ENCODE measurements at places on chromosomes 2 and 18. TPM values are rescaled to one million over a fixed set of nuclear protein-coding genes. Genes with fewer than 3 reads are reported as not detected.

Gene LBX2
- 0.99 TPM for total RNA-seq

Gene SPP2
- total RNA-seq: not detected

Gene CABYR
- 9.2 TPM for total RNA-seq

Gene BOLL
- not detected for total RNA-seq

DNA sequence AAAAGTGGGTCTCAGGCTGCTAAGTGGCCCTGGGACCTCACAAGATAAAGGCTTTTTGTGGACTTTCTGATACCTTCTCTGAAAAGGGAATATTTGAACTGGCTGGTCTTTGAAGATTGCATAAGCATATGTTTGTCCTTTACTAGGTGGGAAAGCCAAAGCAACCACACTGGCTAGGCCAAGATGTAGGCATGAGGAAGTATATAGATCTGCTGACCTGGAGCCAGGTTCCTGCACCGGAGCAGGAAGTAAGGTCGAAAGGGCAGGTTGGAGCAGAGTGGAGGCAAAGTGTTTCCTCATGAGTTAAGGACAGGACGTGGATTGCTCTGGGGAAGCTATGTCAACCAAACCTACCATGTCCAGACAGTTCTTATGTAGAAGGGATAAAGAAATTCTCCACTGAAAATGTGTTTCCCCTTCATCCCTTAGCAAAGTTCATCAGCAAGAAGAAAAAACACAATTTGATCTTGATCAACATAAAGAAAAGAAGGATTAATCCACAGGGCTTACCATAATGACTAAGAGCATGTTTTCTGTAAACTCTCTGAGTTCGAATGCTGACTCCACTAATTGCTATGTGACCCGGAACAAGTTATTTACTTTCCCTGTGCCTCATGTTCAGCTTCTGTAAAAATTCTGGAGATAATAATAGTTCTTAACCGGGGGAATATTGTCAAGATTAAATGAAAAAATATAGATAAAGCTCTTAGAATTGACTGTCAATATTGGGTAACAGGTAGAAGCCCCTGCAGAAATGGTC lies 156.1 kb upstream of the SRD5A2 start:
- DNase-seq: peak; percentile 11

- DNase-seq: no peak
Measured at GRCh38 chr2:45963816-45964215, 312.3 kb downstream of the PRKCE start.

- no peak for DNase-seq
Measured at GRCh38 chr18:12347895-12348294, 29.1 kb downstream of the AFG3L2 start.

DNA sequence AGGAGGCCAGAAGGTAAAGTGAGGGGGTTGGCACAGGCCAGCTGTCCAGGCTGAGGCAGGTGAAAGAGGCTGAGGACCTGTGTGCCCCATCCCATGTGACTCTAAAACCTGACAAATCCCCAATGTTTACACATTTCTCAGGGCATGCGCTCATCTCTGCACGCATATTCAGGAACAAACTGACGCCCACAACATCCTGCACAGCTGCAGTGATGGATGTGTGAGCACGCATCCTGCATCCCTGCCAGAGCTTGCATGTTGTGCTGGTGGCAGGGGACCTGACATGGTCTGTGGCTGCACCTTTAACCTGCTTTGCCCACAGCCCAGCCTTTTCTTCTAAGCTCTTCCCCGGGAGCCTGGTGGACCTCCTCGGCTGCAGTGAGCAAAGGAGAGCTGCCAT lies 83.1 kb downstream of the FBXO15 start:
- DNase-seq: no peak

GRCh38 chr18:67300498-67300897 lies 216.0 kb downstream of the DSEL start:
- no peak for DNase-seq
